ENCODE measurements at places on chromosomes 6 and 20.
A peak's percentile ranks its signal among the peaks of the same experiment; 100 is the strongest.

- no peak for DNase-seq
Measured at GRCh38 chr20:50547964-50548363, 37.8 kb downstream of the PTPN1 start.

DNA sequence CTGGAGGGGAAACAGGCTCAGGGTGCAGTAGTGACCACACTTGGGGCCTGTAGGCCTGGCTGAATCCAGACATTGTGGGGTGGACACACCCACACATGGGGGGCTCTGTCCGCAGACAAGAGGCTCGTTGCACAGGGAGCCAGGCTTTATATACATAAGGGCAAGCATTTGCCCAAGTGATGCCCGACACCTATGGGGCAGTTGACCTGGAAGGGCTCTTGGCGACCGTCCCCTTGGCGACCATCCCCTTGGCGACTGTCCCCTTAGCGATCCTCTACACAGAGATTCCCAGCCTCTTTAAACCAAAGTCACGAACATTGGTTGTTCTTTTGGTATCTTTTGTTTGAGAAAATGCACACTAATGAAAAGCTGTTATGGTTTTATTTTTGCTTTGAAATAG, 2.7 kb downstream of the TOX2 start:
- DNase-seq = no peak

DNA sequence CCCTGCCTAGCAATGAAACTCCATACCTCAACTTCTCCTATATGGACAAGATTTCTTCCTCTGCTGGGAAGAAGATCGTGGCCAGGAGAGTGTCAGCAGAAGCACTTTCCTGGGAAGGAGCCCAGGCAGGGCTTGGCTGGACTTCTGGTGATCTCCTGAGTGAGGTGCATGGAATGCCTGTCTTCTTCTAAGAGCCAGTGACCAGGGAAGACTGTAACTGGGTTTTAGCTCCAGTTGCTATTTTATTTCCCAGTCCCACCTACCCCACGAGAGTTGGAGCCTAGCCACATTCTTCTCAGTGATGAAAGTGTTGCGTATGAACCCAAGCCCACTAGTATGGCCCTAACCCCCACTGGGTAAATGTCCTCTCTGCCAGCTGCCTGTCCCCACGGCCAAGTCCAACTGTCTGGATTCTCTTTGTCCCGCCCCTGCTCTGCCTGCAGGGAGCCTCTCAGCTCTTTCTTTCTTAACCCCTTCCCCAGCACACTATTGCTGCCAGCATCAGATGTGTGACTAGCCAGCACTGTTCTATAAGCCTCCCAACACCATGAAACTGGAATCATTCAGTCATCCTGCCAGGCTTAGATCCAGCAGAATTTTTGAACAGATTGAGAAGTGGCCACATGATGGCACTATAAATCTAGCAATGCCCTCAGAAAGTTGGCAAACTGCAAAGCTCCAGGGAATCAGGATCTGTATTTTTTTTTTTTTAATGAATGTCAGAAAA, 69.8 kb upstream of the FAM184A start:
- DNase-seq = peak; percentile 82

DNA sequence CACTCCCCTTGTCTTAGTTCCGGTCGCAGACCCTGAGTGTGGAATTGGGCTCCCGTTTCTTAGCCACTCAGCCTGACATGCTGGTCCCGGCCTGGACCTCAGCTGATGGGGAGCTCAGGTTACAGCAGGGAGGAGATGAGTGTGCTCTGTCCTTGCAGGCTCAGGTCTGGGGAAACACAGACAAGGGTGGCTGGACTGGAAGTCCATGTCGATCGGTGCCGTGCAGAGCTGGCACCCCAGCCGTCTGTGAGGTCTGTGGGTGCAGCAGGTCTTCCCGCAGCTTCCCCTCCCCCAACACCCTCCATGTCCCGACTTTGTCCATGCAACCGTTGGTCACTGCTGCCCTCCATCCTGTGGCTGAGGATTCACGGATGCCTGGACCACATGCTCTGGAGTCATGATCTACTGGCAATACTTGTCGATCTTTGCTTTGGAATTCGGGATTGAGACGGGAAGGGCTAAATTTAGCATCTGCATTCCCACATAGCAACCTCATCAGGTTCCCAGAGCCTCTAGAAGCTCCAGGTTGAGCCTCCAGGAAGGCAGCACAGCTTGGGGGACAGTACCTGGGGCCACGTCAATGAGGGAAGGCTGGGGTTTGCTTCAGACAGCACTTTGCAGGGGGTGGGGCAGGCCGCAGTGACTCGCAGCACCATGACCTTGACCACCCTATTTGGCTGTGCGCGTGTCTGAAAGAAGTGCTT, 118.8 kb downstream of the PSMB1 start:
- DNase-seq = peak; percentile 13

DNA sequence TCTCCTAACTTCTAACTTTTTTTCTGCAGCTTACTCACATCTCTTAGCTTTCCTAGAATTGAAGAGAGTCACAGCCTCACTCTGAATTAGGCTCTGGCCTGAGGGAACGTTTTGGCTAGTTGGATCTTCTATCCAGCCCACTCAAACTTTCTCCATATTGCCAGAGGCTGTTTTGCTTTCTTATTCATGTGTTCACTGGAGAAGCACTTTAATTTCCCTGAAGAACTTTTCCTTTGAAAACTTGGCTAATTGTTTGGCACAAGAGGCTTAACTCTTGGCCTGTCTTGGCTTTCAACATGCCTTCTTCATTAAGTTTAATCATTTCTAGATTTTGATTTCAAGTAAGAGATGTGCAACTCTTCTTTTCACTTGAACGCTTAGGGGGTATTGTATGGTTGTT, 138.2 kb upstream of the PLCB4 start:
- DNase-seq = no peak

DNA sequence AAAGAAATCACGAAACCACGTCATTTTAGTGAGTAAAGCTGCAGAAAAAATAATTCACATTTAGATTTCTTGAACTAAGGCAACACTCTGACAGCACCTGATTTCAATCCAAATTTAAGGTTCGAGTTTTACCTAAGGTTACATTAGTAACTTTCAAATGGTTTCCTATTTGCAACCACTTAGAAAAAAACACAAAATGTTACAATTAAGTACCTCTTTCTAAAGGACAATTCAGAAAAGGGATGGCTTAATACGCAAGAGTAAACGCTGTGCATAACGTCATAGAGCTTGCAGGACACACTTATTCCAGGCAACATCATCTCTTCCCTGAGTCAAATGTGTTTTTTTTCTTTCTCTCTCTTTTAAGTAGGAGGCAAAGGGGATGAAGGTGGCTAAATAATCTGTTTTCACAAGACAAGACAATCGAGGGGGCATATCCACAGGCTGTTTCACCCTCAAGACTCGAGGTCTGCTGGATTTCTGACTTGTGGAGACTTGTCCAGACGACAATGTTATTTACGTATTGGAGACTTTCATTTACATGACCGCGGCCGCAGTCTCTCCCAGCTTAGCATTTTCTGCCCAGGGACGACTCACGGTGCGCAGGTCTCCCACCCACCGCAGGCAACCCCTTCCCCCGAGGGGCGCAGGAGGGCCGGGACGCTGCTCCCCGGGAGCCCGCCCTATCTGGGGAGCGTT, 86.0 kb downstream of the SESN1 start:
- peak; percentile 65 for DNase-seq

DNA sequence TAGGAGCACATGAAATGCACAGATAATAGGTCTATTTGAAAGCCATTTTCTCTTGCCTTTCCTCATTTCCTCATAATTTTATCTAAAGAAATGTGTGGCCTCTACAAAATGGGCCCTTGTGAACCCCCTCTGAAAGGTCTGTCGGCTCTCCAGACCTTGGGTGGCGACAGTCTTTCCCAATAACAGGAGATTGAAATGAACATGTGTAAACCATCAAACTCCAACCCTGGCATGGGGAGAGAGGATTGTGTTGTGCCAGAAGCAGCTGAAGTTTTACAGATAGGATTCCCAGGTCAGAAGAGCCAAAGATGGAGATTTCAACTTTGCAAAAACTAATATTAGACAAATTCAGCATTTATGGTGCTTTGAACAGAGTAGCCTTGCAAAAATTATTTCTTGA, 277.1 kb upstream of the ECI2 start:
- DNase-seq = peak; percentile 28

DNA sequence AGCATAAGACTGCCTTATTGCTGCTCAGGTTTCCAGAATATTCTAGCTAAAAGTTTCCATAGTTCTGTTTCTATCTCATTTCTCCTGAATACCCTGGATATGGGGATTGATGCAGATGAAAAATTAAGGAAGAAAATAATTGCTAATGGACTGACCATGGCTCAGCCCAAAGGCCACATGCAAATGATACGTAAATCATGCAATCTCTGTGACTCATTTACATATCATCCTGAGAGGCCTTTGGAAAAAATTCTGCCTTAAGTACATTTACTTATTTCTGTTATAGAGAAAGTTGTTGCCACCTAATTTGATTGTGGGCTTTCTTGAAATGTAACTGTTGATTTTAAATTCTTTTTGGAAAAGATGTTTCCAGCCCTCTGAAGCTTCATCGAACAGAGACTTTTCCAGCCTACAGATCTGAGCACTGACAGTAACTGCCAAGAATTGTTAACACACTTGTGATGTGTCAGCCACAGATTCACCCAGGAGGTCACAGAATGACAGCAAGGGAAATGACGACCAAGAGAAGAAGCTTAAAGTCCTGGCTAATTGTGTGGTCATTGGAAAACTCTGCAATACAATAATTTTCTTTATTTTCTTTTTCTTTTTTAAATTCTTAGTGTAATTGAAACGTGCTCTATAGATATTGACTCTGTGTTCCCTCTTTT, 174.8 kb downstream of the DOK5 start:
- DNase-seq = no peak

GRCh38 chr6:51116723-51117122, 298.1 kb downstream of the TFAP2B start:
- DNase-seq = no peak

DNA sequence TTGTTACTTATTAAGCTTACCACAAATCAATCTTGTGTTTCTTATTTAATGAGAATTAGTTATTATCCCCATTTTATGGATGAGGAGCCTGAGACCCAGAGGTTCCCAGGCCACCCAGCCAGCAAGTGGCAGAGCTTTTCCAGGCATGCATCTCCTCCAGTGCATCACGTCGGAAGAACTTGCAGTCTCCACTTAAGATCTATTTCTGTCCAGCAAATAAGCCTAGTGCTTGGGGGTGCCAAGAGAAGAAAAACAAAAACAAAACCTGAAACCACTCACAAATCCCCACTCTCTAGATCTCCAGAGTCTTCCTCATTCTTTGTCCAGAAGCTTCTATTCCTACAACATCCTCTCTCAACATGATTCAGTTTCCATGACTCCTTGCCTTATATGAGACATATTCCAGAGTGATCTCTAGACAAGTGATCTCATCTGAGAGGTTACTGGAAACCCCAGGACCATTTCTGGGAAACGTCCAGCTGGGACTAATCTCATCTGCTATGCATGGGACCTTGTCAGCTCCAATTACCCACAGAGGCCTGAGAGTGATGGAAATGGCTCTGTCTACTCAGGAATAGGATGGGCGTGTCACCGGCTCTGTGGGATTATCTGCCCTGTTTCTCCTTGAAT, 4.1 kb downstream of the GUCA1B start:
- DNase-seq = peak; percentile 66

GRCh38 chr6:150897400-150897943, 32.0 kb downstream of the MTHFD1L start:
- DNase-seq = no peak

DNA sequence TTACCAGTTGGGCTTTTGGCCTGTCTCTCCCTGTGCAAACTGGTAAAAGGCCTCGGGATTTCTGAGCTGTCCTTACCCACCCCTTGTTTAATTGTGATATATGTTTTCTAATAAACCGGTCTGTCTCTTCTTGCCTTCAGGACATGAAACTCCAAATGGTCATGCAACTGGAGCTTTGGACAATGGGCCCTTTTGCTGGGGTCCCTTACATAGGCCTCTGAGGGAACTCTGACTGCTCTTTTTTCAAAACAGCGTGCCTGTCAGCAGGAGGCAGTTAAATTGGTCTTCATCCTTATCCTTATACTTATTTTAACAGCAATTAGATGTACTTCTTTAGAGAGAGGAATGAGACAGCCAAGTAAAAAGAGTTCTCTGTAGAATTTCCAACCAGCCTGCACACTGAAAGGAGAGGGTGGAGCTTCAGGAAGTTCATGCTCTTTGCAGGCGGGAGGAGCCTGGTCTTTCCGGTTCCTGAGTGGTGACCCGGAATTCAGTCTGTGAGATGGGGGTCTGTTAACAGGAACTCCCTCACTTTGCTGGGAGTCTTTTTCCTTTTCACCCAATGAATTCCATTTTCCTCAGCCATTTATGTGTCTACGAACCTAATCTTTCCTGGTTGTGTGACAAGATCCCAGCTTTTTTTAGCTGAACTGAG, 299.6 kb upstream of the GJE1 start:
- no peak for DNase-seq

GRCh38 chr20:63162206-63162795, 53.6 kb downstream of the YTHDF1 start:
- DNase-seq = no peak

DNA sequence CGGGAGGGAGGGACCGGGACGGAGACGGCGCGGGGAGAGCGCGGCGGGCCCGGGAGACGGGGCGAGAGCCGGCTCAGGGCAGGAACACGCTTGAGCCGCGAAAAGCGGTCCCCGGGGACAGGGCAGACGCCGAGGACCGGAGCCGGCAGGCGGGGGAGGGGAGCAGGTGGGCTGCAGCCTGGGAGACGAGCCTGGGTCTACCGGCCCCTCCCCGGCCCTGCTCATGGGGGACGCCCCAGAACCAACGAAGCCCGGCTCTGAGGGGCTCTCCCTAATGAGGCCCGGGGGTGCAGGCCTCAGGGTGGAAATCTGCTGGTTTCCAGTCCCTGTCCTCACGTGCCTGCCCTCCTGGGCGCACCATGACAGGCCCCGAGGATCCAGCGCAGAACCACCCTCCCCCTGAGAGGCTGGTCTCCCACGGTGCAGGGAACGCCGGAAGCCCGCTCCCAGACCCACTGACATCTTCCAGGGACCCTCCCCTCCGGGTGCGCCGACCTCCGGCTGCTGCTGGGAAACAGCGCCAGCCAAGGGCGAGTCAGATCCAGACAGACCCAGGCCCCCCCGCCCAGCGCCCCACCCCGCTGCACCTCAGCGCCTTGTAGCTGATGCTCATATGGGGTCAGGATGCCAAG, 571 bp upstream of the EEF1A2 start:
- DNase-seq = no peak

DNA sequence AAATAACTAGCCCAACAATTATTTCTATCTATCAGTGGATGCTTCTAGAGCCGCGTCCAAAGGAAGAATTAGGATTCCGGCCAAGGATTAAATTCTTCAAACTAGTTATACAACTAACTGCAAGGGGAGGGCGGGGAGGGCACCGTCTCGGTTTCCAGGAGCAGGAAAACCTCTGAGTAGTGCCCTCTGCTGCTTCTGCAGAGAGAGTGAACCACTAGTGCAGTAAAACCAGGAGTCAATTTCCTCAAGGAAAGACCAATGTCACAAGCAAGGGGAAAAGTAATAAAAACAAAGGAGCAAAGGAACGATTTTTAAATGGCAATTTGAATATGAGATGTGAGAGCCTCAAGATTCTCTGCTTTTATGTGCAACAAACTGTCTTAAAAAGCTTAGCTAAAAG, 16.5 kb upstream of the UBE2J1 start:
- peak; percentile 44 for DNase-seq

- DNase-seq = no peak
Measured at GRCh38 chr20:4689220-4689619, 32.5 kb upstream of the PRND start.

GRCh38 chr6:150366118-150366778, 2.6 kb upstream of the IYD start:
- no peak for DNase-seq

- DNase-seq = no peak
Measured at GRCh38 chr6:166745801-166746668, 119.0 kb upstream of the RPS6KA2 start.

- DNase-seq = no peak
Measured at GRCh38 chr6:116003668-116004067, 57.0 kb downstream of the FRK start.

GRCh38 chr20:21322921-21323331, 19.8 kb downstream of the XRN2 start:
- DNase-seq = no peak

All from fibroblast of villous mesenchyme (primary cell).